Sigmoid colon (tissue), 7 donors: ENCODE measurements at places on chromosomes 2 and 18. TPM values are rescaled to one million over a fixed set of nuclear protein-coding genes. Genes with fewer than 3 reads are reported as not detected.

Gene DES
- 7,366 TPM for total RNA-seq

Gene SPP2
- total RNA-seq, result not detected

Gene GPR45
- total RNA-seq, result not detected

Gene CPS1
- total RNA-seq, result 0.99 TPM

Gene PHLPP1
- 8.3 TPM for total RNA-seq

GRCh38 chr2:119650846-119651370, 28.1 kb upstream of the TMEM177 start:
- H3K27me3 ChIP-seq, result no peaks in the 10 kb centered on the region
- no peak overlapping the region for H3K27ac ChIP-seq
- no peaks in the 10 kb centered on the region for H3K4me1 ChIP-seq
- no peak overlapping the region for H3K4me3 ChIP-seq

- H3K27me3 ChIP-seq, result no peaks in the 10 kb centered on the region
- no peaks in the 10 kb centered on the region for H3K36me3 ChIP-seq
- no peak overlapping the region for H3K4me3 ChIP-seq
- H3K4me1 ChIP-seq, result no peaks in the 10 kb centered on the region
- DNase-seq, result no peak
Measured at GRCh38 chr2:208297961-208298360, 31.9 kb downstream of the PIKFYVE start.

DNA sequence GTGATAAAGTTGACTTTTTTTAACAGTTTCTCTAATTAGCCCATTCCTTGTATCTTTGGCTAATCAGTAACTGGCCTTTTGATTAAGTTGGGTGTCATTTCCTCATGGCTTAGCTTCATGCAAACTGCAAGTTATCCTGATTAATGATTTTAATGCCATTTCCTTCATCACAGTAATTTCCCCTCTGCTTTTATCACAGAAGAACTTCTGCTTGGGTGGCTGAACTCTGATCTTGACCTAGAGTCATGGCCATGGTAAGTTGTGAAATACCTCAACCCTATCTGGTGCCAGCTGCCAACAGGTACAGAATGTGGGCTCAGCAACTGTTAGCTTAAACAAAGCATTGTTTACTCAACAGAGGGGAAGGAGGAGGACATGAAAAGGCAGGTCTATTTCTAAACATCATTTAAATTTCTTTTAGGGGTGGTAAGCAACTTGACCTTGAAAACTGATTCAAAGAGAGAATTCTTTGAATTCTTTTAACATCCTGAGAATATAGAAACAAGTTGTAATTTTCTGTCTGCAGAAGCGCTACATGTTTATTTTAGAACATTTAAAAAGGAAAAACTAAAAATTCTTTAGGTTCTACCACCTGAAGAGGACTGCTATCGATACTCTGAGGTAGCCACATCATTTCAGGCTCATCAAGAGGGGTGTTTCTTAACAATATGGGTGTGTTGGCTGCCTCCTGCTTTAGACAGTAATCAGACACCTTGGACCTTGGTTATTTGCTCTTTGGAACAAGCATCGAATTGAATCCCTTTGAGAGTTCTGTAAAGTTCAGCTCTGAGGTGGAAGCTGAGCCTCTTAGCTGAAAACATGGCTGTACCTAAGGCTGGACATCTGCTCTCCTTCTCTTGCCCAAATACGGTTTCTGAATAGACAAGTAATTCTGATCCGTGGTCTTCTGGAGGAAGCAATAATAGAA, 39.7 kb downstream of the ANXA4 start:
- no peaks in the 10 kb centered on the region for H3K4me1 ChIP-seq
- H3K36me3 ChIP-seq, result no peaks in the 10 kb centered on the region
- H3K4me3 ChIP-seq, result no peak overlapping the region
- H3K27ac ChIP-seq, result no peak overlapping the region

DNA sequence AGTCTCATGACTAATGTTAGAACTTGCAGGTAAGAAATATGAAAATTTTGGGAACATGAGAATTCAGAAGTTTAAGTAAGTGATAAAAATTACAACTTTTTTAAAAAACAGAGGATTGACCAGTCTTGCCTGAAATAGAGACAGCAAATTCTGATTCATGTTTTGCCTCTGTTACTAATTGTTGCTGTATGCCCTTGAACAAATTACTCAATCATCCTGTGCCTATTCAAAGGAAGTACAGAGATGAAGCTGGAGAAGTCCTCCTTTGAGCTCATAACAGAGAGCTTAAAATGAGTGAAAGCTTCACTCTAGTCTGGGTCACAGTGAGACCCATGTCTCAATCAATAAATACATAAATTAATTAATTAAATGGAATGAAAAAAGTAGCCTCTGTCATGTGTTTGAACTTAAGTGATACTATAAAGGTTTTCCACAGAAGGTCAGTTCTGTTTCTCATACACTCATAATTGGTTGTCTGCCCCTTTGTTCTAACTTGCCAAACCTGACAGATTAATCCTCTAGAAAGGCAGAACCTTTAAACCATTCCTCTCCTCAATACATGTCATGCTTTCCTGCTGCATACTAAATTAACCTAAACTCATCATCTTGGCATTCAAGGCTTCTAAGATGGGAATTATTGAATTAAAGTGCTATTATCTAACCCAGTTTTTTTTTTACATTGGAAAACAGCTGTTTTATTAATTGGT, 374.6 kb upstream of the LRATD1 start:
- no peaks in the 10 kb centered on the region for H3K4me1 ChIP-seq
- no peak overlapping the region for H3K4me3 ChIP-seq
- no peaks in the 10 kb centered on the region for H3K27me3 ChIP-seq
- H3K36me3 ChIP-seq, result no peaks in the 10 kb centered on the region

DNA sequence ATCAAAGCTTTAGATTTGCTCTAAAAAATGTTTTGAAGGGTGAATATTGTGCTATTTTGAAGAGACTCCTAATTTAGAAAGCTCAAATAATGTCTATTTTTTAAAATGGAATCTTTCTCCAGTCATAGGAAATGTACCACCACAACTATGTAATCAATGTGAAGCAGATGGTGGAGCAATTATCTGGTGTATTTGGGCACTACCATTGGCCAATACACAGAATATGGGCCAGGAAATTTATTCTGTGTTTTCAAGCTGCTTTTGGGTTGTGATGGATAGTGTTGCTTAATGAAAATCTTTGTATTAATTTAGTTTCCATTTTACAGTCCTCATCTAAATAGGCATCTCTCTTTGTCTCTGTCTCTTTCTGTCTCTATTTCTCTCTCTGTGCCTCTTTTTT, 17.1 kb upstream of the VWC2L start:
- no peak overlapping the region for H3K4me3 ChIP-seq
- H3K27ac ChIP-seq, result no peak overlapping the region
- DNase-seq, result no peak
- no peaks in the 10 kb centered on the region for H3K27me3 ChIP-seq
- H3K4me1 ChIP-seq, result no peaks in the 10 kb centered on the region
- no peaks in the 10 kb centered on the region for H3K36me3 ChIP-seq

DNA sequence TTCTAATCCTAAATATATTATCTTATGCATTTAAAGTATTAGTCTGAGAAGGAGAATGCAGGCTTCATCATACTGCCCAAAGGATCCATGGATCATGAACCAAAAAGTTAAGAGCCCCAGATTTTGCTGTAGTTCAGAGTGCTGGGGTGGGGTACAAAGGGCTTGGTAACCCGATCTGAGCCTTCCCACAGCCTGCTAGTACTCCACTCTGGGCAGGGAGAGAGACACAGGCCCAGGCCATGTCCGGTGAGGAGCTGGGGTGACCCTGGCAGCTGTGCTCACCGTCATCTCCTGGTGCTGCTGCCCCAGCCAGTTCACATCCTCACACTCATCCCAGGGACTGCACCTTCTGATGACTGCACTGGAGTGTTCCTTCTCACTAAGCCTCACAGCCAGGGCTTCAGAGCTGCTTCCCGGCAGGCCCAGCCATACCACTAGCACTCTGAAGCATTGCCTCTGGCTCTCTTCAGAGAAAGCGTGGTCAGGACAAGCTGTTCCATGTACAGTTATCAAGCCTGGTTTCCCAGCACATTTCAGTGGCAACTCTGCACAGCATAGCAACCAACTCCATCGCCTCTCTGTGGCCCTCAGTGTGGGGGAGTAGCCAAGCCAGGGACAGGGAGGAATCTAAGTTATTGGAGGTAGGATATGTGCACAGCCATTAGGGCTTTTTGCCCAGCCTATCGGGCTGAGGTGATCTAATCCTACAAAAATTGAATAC, 189.0 kb upstream of the CTAGE1 start:
- no peak for DNase-seq
- H3K27me3 ChIP-seq, result no peaks in the 10 kb centered on the region
- H3K36me3 ChIP-seq, result no peaks in the 10 kb centered on the region
- no peak overlapping the region for H3K4me3 ChIP-seq

GRCh38 chr2:37342591-37343220, 1.7 kb upstream of the QPCT start:
- peak overlapping the region; percentile 85 for H3K27ac ChIP-seq
- peaks cover 23% of the 10 kb centered on the region for H3K4me1 ChIP-seq
- no peak overlapping the region for H3K4me3 ChIP-seq
- H3K36me3 ChIP-seq, result no peaks in the 10 kb centered on the region
- DNase-seq, result no peak

DNA sequence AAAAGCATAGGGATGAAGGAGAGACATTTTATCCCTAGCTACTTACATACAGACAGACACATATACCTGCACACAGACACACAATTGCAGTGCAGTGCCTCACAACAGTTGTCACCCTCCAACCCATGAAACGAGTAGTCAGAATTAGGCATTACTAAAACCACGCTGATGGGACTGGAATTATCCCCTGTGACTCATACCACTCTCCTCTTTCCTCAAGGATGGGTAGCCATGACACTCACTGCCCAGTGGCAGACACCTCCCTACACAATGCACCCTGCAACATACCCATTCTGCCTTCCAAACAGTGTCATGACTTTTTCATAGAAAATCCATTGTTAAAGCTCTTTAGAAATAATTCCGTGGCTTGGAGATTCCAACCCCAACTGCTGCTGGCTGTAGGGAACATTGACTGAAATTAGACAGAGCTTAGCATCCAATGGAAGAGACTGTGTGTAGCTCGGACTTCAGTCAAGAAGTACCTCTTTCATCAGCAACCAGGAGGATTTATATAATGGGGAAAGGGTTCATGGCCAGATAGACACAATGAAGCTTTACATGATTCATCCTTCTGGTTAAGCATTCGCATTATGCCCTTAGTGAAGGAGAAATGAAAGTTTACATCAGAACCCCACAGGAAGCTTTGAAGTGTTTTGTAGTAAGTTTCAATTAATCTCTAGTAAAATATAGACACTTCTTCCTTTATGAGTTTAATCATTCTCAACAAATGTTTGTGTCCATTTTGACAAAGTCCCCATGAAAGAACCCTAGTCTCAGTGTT, 155.2 kb downstream of the FBXO15 start:
- no peak overlapping the region for H3K27ac ChIP-seq
- H3K4me1 ChIP-seq, result no peaks in the 10 kb centered on the region
- DNase-seq, result no peak
- H3K27me3 ChIP-seq, result no peaks in the 10 kb centered on the region
- H3K36me3 ChIP-seq, result no peaks in the 10 kb centered on the region

DNA sequence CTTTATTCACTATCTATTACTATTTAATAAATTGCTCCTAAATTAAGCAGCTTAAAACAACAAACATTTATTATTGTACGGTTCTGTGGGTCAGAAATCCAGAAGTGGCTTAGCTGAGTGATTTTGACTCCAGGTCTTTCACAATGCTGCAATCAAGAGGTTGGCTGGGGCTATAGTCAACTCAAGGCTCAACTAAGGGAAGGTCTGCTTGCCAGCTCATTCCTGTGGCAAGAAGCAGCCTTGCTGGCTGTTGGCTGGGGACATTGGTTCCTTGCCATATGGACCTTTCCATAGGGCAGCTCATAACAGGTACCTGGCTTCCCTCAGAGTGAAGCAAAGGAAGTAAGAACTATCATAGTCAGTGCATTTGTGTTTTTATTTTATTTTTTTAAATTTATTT, 5.0 kb upstream of the MRPL19 start:
- no peak for DNase-seq
- H3K36me3 ChIP-seq, result no peaks in the 10 kb centered on the region
- H3K27ac ChIP-seq, result no peak overlapping the region
- no peak overlapping the region for H3K4me3 ChIP-seq

GRCh38 chr2:36449943-36450392, 94.4 kb downstream of the CRIM1 start:
- H3K4me3 ChIP-seq, result no peak overlapping the region
- H3K4me1 ChIP-seq, result peaks cover 62% of the 10 kb centered on the region
- H3K36me3 ChIP-seq, result no peaks in the 10 kb centered on the region
- DNase-seq, result no peak
- no peaks in the 10 kb centered on the region for H3K27me3 ChIP-seq

DNA sequence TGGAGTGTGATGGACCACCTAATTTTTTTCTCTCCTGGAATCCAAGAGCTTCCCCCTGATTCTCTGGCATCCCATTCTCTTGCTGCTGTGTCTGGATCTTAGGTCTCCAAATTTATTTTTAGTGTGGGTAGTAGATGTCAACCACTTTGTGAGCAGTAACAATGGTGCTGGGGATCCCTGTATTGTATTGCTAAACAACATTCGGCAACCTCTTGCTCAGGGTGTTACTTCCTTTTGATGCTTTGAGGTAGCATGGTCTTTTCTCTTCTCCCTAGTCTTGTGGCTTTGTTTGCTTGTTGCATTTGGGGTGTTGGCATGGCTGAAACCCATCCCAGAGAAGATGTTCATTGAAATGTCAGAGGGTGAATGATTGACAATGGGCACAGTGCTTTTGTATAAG, 737.4 kb downstream of the BCL11A start:
- no peak overlapping the region for H3K27ac ChIP-seq
- no peaks in the 10 kb centered on the region for H3K27me3 ChIP-seq
- H3K36me3 ChIP-seq, result no peaks in the 10 kb centered on the region
- no peak for DNase-seq

DNA sequence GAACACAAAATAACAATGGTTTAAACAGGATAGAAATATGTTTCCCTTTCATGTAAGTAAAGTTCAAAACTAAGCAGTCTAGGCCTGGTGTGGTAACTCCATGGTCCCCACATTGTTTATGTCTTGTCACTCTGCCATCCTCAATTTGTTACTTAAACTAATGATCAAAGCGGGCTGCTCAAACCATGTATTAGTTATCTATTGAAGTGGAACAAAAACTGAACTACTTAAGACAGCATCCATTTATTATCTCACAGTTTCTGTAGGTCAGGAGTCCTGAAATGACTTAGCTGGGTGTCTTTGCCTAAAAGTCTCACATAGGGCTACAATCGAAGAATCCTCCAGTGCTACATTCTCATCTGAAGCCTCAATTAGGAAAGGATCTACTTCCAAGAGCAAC, 91.6 kb downstream of the NAB1 start:
- H3K4me3 ChIP-seq, result no peak overlapping the region
- no peaks in the 10 kb centered on the region for H3K36me3 ChIP-seq
- H3K27ac ChIP-seq, result no peak overlapping the region
- no peak for DNase-seq
- no peaks in the 10 kb centered on the region for H3K4me1 ChIP-seq
- H3K27me3 ChIP-seq, result no peaks in the 10 kb centered on the region

GRCh38 chr2:235005603-235006259, 53.9 kb downstream of the SH3BP4 start:
- H3K27me3 ChIP-seq, result no peaks in the 10 kb centered on the region
- H3K36me3 ChIP-seq, result no peaks in the 10 kb centered on the region
- no peak for DNase-seq
- H3K4me3 ChIP-seq, result no peak overlapping the region
- no peak overlapping the region for H3K27ac ChIP-seq
